Stimulated activated CD8-positive, alpha-beta memory T cell treated with anti-CD3 and anti-CD28 coated beads, Interleukin-4, amount 100 ng/mL, for 1 hour (primary cell): ENCODE measurements at places on chromosomes 7 and 10.

GRCh38 chr7:20165146-20165510, 52.1 kb downstream of the MACC1 start:
- no peak for DNase-seq

DNA sequence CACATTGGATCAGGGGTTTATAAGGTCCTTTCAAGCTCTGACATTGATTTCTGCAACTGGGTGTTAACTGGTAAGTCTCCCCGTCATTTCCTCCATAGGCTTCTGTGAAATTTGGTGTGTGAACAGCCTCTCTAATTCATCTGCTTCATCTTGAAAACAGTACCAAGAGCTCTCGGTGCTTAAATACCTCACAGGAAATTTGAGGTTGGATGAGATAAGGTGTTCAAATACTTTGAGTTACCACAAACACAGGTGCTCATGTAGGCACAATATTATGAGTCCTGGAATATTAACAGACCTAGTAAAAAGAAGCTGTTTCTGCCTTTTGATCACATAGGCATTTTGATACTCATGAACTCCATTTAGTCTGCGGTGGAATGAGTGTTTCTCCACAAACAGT, 85.2 kb downstream of the RTKN2 start:
- no peak for DNase-seq

GRCh38 chr7:92648067-92648466, 57.9 kb upstream of the FAM133B start:
- DNase-seq: no peak

GRCh38 chr10:51057925-51058324, 16.4 kb upstream of the PRKG1 start:
- DNase-seq: no peak

GRCh38 chr10:128275388-128276177, 149.4 kb upstream of the MKI67 start:
- no peak for DNase-seq

DNA sequence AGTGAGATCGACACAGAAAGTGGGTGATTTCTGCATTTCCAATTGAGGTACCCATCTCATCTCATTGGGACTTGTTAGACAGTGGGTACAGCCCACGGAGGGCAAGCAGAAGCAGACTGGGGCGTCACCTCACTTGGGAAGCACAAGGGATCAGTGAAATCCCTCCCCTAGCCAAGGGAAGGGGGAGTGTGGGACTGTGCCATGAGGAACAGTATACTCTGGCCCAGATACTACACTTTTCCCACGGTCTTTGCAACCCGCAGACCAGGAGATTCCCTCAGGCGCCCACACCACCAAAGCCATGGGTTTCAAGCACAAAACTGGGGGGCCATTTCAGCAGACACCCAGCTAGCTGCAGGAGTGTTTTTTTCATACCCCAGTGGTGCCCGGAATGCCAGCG, 99.8 kb downstream of the ODAD2 start:
- no peak for DNase-seq

- DNase-seq: no peak
These were observed 24.6 kb downstream of the HTR5A start for GRCh38 chr7:155094636-155095135.

DNA sequence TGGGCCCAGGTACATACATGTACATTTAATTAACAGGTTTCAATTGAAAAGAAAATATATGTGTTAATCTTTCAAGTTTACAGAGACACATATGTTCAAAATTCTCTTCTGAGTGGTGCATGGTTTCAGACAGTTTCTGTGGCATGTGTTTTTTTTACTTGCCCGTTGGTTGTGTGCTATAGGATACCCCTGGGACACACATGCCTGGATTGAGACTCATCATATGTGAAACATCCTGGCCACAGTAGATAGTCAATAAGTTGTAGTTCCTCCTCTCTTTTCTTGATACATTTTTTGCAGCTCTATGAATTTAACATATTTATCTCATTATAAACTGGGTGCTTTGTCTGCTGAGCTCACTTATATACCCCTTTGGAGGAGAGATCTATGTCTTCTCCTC, 207.8 kb upstream of the CTBP2 start:
- DNase-seq: no peak

DNA sequence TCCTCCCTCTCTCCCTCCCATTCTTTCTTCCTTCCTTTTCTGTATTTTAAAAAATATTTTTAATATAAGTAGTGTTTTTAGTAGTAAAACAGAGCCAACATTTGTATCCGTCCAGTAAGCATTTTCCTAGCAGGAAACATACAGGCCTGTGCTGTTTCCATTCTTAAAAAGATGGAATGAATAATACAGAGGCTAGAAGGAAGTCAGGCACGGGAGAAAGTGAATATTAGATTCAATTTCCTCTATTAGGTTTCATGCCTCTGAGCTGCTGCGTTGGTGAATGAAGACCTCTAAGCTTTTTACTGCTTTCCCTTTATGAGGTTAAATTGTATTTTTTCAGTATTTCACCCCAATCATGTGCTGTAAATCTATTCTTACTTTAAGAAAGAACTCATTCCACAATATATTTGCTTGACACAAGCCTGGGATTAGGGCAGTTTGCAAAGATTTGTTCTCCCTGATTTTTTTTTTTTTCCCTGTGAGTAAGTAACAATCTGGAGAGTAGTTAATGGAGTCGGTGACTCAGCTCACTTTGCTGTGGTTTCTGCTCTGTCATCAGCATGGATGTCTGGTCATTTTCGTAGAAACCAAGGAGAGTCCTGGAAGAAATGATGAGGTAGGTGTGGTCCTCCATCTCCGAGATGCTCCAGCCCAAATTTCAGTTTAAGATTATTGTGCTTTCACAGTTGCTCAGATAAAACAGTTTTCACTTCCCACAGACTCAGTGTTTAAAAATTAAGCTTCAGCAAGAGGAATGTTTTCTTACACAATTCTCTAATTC, 76.1 kb upstream of the PITRM1 start:
- DNase-seq: no peak
